ENCODE measurements at places on chromosomes 1 and 21. TPM values are rescaled to one million over a fixed set of nuclear protein-coding genes. Genes with fewer than 3 reads are reported as not detected.

The IPO9 gene
- 25.9 TPM for total RNA-seq

The C1orf198 gene
- total RNA-seq = 21.3 TPM

The RBM34 gene
- total RNA-seq = 66.3 TPM

The ERG gene
- not detected for total RNA-seq

The DCST1 gene
- total RNA-seq = not detected

The SEMA4A gene
- 0.40 TPM for total RNA-seq

The TADA1 gene
- total RNA-seq = 10.3 TPM

The TMEM61 gene
- 0.56 TPM for total RNA-seq

The TNNT2 gene
- total RNA-seq = 0.24 TPM

The LCE1B gene
- not detected for total RNA-seq

The PI4KB gene
- total RNA-seq = 23.9 TPM

The MOB3C gene
- total RNA-seq = 4.4 TPM

The RGS8 gene
- not detected for total RNA-seq

The LCK gene
- not detected for total RNA-seq

The MAN1C1 gene
- 0.77 TPM for total RNA-seq

The FABP3 gene
- not detected for total RNA-seq

The HSF2BP gene
- total RNA-seq = 1.8 TPM

The FHL3 gene
- 9.9 TPM for total RNA-seq

The TACSTD2 gene
- not detected for total RNA-seq

The ESPN gene
- total RNA-seq = 1.2 TPM

The C1orf116 gene
- 6.9 TPM for total RNA-seq

The CFHR4 gene
- not detected for total RNA-seq

The RAB3B gene
- 6.3 TPM for total RNA-seq

The SLC1A7 gene
- total RNA-seq = not detected

The OR10J1 gene
- not detected for total RNA-seq

The VWA5B1 gene
- total RNA-seq = not detected

The SELENBP1 gene
- 7.5 TPM for total RNA-seq

The XCL1 gene
- not detected for total RNA-seq

The VANGL2 gene
- 0.55 TPM for total RNA-seq

The IL22RA1 gene
- 7.3 TPM for total RNA-seq

The OR6K3 gene
- not detected for total RNA-seq

The NRIP1 gene
- 13.2 TPM for total RNA-seq

The TNFRSF9 gene
- total RNA-seq = 2.9 TPM

The S100A8 gene
- not detected for total RNA-seq

The CDK11B gene
- total RNA-seq = 24.6 TPM

The BMP8A gene
- 0.17 TPM for total RNA-seq

The ATP5PB gene
- 246 TPM for total RNA-seq

The VAV3 gene
- 0.66 TPM for total RNA-seq

The HTR6 gene
- 0.18 TPM for total RNA-seq

The CD1C gene
- not detected for total RNA-seq

The ZNF644 gene
- 17.6 TPM for total RNA-seq

The KPRP gene
- not detected for total RNA-seq

The DIRAS3 gene
- 0.85 TPM for total RNA-seq

The GCSAML gene
- total RNA-seq = not detected

The CHI3L1 gene
- total RNA-seq = not detected

The ARHGAP29 gene
- 10.3 TPM for total RNA-seq

The VSIG8 gene
- 0.08 TPM for total RNA-seq

The KCNQ4 gene
- total RNA-seq = 0.27 TPM

The ASPM gene
- 20.7 TPM for total RNA-seq
